ENCODE measurements at places on chromosomes 3 and 15. TPM values are rescaled to one million over a fixed set of nuclear protein-coding genes. Genes with fewer than 3 reads are reported as not detected.

MRPL3 gene
- total RNA-seq, result 64.1 TPM

TUSC7 gene
- not detected for total RNA-seq

ADGRG7 gene
- not detected for total RNA-seq

- H3K4me3 ChIP-seq, result no peak overlapping the region
- DNase-seq, result no peak
- H3K27ac ChIP-seq, result no peak overlapping the region
- peaks cover 2% of the 10 kb centered on the region for H3K27me3 ChIP-seq
- no peaks in the 10 kb centered on the region for H3K4me1 ChIP-seq
- no peaks in the 10 kb centered on the region for H3K36me3 ChIP-seq
Measured at GRCh38 chr3:100912976-100913545, 80.2 kb downstream of the ABI3BP start.

- peaks cover 5% of the 10 kb centered on the region for H3K4me1 ChIP-seq
- H3K27me3 ChIP-seq, result peaks cover 3% of the 10 kb centered on the region
- H3K4me3 ChIP-seq, result no peak overlapping the region
- no peak overlapping the region for H3K27ac ChIP-seq
Measured at GRCh38 chr3:58627941-58628340, 38.6 kb downstream of the FAM3D start.

GRCh38 chr3:45664578-45664977 lies 24.6 kb upstream of the SACM1L start:
- peaks cover 57% of the 10 kb centered on the region for H3K4me1 ChIP-seq
- H3K27ac ChIP-seq, result peak overlapping the region; percentile 88
- no peaks in the 10 kb centered on the region for H3K27me3 ChIP-seq
- peaks cover 25% of the 10 kb centered on the region for H3K36me3 ChIP-seq
- H3K4me3 ChIP-seq, result peak overlapping the region; percentile 78

- H3K4me3 ChIP-seq, result no peak overlapping the region
- no peaks in the 10 kb centered on the region for H3K27me3 ChIP-seq
- no peak for DNase-seq
Measured at GRCh38 chr3:123098426-123099330, 31.9 kb downstream of the PDIA5 start.

DNA sequence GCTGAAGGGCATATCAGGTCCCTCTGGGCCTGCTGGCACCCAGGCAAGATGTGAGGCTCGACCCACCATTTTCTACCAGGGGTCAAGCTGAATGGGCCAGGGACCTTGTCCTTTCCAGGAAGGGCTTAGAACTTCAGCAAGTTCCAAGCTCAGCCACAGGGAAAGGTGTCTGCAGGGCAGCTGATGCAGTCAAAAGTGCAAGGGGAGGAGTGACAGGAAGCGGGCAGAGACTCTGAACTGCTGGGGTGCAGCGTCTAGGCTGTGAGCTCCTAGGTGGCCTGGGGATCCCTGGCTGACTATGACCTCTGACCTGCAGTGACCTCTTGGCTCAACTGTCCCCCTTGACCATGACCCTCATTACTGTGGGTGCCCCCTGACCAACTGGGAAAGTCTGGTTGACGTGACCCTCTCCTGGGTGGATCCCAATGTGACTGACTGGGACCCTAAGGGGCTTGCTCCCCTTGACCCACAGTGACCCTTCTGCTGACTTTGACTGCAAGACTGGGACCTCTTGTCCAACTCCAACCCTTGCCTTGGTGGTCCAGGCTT lies 14.4 kb upstream of the SEC13 start:
- H3K36me3 ChIP-seq, result no peaks in the 10 kb centered on the region
- no peak for DNase-seq
- peaks cover 5% of the 10 kb centered on the region for H3K27me3 ChIP-seq
- H3K27ac ChIP-seq, result no peak overlapping the region
- H3K4me1 ChIP-seq, result peaks cover 30% of the 10 kb centered on the region
- no peak overlapping the region for H3K4me3 ChIP-seq

All from activated CD8-positive, alpha-beta memory T cell treated with anti-CD3 and anti-CD28 coated beads, Interleukin-2, amount 10 ng/mL, durations not matched to agents 7 days and 5 days (primary cell).